Breast epithelium (tissue), 4 donors: ENCODE measurements at places on chromosomes 13 and 19. TPM values are rescaled to one million over a fixed set of nuclear protein-coding genes. Genes with fewer than 3 reads are reported as not detected.

- H3K36me3 ChIP-seq: no peaks in the 10 kb centered on the region
- no peak for DNase-seq
- H3K27ac ChIP-seq: peak overlapping the region; percentile 85
- H3K4me3 ChIP-seq: no peak overlapping the region
- H3K27me3 ChIP-seq: no peaks in the 10 kb centered on the region
Measured at GRCh38 chr19:33040994-33041827, 23.5 kb downstream of the RHPN2 start.

GRCh38 chr13:59679254-59679653 lies 484.5 kb downstream of the DIAPH3 start:
- no peaks in the 10 kb centered on the region for H3K27me3 ChIP-seq
- no peak overlapping the region for H3K4me3 ChIP-seq
- H3K27ac ChIP-seq: no peak overlapping the region
- no peaks in the 10 kb centered on the region for H3K36me3 ChIP-seq
- H3K4me1 ChIP-seq: no peaks in the 10 kb centered on the region

DNA sequence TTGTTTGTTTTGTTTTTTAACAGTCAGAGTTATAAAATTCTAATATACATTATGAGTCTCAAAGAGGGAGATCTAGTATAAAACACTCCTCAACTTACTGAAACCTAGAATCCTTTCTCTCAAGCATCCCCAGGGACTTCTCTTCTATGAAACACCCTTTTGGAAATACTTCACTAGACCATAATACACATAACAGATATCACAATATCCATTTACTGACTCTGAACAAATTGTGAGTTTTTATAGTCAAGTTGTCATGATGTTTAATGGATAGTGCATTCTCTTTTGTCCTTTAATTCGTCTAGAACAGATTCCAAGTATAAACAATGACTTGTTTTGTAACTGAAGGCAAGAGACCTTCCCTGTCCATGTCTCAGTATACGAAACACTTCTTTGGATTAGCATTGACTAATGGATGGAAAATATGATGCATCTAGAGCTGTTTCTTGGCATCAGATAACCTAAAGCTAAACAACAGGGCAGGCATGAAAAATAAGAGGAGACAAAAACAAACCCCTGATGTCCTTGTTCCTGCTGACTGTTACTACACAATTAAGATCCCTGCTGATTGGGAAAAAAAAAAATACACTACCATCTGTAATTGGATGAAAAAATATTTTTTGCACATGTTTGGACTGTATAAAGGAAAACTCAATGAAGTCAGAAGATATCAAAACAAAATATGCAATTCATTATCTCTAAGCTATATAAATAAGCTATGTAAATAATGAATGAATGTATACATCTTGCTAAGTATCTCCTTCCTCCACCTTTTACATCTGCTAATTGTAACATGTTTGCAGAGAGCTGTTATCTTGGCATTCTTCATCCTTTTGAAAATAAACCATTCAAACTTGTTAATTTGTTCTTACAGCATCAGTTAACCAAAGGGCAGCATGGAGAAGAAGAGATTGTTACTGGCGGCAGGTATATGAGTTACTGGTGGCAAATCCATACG lies 214.2 kb downstream of the LACC1 start:
- H3K4me3 ChIP-seq: no peak overlapping the region
- H3K36me3 ChIP-seq: no peaks in the 10 kb centered on the region
- no peak overlapping the region for H3K27ac ChIP-seq
- H3K27me3 ChIP-seq: no peaks in the 10 kb centered on the region

DNA sequence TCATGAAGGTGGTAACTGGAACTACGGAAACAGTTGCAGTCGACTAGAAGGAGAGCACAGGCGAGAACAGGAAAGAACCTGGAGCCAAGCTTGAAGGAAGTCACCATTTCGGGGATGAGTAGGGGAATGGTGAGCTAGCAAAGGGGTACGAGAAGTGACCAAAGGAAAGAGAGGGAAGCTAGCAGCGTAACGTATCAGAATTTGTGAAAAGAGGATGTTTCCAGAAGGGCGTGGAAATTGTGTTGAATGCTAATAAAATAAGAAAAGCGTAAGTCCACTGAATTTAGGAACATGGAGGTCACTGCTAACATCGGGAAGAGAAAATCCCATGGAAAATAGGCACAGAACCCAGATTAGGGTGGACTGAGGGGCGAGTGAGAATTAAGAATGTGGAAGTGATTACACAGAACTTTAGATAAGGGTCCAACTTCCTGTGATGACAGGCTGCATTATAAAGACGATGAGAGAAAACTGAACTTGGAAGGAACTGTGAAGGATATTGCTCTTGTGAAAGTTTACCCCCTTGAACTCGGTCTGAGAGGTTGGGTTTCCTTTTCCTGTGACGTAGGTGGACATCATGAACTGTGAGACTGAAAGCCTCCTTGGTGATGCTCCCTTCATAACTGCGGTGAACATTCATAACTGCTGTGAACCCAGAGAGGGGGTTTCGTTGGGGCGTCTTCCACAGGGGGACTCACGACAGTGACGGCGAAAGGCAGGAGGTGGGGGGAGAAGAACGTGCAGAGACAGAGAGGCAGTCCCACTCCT lies 2.0 kb upstream of the FFAR2 start:
- H3K4me3 ChIP-seq: no peak overlapping the region
- no peaks in the 10 kb centered on the region for H3K4me1 ChIP-seq
- no peak overlapping the region for H3K27ac ChIP-seq

GRCh38 chr13:111533900-111534683 lies 213.7 kb downstream of the TEX29 start:
- no peaks in the 10 kb centered on the region for H3K27me3 ChIP-seq
- no peak overlapping the region for H3K27ac ChIP-seq
- no peak overlapping the region for H3K4me3 ChIP-seq
- H3K36me3 ChIP-seq: no peaks in the 10 kb centered on the region
- H3K4me1 ChIP-seq: no peaks in the 10 kb centered on the region
- no peak for DNase-seq

GRCh38 chr19:45847663-45848062 lies 15.3 kb downstream of the SYMPK start:
- DNase-seq: no peak
- H3K4me3 ChIP-seq: no peak overlapping the region
- H3K4me1 ChIP-seq: no peaks in the 10 kb centered on the region
- no peaks in the 10 kb centered on the region for H3K36me3 ChIP-seq
- H3K27me3 ChIP-seq: no peaks in the 10 kb centered on the region
- no peak overlapping the region for H3K27ac ChIP-seq

The ZNF846 gene
- 10.5 TPM for total RNA-seq

The CPAMD8 gene
- 24.0 TPM for total RNA-seq

The ANKRD24 gene
- 0.98 TPM for total RNA-seq

The IQCN gene
- 7.0 TPM for total RNA-seq
